AG09309 (cell line): ENCODE measurements at places on chromosomes 5 and 9.
A peak's percentile ranks its signal among the peaks of the same experiment; 100 is the strongest.

- no peak for DNase-seq
These were observed 40.3 kb downstream of the TPPP start for GRCh38 chr5:652773-653350.

- DNase-seq, result no peak
These were observed 51.9 kb upstream of the SNAPC3 start for GRCh38 chr9:15370466-15371447.

DNA sequence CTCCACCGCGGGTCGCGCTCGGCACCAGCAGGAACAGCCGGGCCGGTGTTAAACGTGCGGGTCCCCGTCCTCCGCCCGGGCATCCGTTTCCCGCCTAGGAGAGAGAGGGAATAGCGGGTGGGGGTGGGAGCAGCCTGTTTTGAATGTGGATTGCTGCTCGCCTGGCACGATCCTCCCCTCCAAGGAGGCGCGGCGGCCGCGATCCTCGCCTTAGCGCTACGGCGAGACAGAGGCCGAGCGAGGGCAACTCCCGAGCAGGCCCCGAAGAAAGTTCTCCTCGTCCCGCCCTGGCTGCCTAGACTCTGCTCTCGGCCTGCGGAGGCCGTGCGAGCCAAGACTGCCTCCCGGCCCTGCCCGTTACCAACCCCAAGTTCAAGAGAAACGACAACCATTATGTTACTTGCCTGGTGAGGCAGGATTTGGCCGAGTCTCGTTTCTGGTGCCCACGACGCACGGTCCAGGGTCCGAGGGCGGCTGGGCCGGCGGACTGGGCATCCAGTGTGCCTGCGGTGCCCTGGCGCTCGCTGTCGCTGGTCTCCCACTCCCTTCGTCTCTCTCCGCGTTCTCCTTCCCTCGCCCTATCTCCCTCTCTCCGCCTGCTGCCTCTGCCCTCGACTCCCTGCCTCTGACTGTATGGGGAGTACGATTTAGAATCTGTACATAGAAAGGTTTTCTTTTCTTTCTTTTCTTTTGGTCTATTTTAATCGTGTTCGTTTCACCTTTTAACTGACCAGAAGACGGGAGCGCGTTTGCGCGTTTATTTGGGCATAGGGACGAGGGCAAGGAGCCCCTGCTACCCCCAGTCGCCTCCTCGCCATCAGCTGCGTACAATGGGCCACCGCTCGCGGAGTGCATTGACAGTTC, 724 bp downstream of the NR2F1-AS1 start:
- DNase-seq, result no peak

- DNase-seq, result peak; percentile 67
These were observed 154.1 kb downstream of the EFNA5 start for GRCh38 chr5:107516452-107517184.

GRCh38 chr9:133845440-133845839, 107.3 kb upstream of the SARDH start:
- DNase-seq, result no peak

- no peak for DNase-seq
These were observed 1155.1 kb downstream of the TAF11L14 start for GRCh38 chr5:18789218-18789998.

DNA sequence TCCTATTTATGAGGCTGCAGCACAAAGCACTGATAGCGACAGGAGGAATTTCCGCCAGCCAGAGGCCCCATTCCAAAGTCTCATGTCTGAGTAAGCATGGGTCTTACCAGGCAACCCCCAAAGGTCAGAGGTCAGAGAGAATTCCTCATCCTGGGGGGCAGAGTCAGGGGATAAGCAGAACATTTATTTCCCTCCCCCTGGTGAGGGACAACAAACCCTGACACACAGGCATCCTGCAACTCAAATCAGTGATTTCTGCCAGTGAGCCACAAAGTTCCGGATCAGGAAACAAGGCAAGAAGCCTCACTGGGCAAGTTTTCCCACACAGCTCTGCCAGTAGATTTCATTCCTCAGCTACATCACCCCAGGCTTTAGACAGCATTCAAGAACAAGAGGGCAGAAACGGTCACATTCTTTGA, 37.0 kb downstream of the ADAMTS12 start:
- DNase-seq, result peak; percentile 45

DNA sequence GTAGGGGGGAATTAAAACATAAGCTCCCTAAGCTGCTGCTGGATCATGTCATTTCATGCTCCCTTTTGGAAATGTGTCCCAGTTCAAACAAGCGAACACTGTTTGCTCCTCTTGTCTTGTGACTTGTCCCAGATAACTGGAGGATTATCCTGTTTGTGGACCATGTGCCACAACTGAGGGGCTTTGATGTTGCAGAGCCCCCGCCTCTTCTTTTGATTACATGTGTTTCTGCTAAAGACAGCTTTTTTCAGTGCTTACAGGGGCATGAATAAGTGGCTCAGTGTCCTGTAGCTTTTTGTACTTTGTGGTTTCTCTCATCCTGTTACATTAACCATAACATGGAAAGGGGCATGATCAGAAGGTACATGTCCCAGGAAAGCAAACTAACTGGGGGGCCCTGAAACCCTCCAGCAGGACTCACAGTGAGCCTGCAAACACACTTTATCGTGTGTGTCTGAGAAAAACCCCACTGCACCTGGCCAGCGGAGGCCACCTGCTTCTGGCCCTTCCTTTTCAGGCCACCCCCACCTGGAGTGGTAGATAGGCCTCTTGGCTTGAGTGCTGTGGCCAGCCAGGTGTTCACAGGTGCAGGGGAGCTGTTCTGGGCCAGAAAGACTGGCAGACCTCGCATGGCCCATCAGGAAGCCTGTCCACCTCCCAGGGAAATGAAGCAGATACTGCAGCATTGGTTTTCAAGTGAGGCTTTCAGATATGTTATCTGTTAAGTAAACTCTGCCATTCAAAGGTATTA, 285.6 kb downstream of the FANCC start:
- DNase-seq, result no peak

GRCh38 chr5:145925803-145926202, 10.6 kb upstream of the SH3RF2 start:
- DNase-seq, result peak; percentile 89

GRCh38 chr5:162187371-162187770, 119.8 kb downstream of the GABRG2 start:
- DNase-seq, result no peak

DNA sequence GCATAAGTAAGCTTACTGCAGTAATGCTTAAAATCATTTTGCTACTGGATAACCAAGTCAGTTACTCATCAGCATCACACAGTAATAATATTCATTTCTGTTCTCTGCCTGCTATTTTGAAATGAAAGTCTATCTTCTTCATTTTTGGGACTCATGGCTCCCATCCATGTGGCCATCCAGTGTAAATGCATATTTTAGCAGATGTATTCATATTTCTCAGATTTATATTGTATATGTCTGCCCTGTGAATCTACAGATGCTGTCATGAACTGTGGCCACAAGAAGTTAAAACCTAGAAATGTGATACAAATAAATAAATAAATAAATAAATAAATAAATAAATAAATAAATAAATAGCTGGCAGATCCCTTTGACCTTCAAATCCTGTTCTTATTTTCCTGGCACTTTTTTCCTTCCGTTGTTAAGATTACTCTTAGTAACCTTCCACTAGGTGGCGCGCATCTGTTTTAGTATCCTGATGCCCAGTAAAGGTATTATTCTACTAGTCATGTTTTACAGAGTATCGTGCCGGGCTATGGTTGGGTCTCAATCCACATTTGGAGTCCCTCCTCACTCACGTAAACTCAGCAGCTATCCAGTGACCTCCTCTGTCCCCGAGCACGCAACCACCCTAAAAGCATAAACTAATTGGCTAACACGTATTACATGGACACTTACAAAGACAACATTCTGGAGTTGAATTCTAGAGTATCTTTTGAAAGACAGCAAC, 79.2 kb upstream of the IL7R start:
- DNase-seq, result peak; percentile 66

DNA sequence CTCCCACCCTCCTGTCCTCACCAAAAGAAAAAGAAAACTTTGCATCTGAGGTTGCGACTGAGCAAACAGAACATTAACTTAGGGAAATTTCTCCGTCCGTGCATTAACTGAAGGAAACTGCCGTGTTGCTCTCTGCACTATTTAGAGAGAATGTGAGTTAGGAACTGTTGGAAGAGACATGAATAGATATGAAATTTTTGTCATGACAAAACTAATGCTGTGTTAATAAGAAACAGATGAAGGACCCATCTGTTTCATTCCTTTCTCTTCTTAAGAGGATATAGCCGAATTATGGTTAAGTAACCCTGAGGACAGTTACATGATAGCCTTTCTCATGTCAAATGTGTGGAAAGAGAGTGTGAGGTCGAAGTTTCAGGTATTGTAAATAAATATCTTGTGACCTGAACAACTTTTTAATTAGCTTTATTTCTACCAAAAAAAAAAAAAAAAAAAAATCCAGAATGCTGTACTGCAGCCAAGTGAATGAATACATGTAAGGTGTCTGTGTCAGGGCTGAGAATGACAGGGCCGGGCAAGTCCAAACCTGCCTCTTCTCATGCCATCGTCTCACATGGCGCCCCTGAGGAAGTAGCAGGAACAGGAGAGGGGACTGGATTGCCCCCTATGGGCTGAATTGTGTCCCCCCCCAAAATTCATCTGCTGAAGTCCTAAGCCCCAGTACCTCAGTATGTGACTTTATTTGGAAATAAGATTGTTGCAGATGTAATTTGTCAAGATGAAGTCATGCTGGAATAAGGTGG, 35.6 kb upstream of the ANKRD33B start:
- peak; percentile 72 for DNase-seq

- DNase-seq, result no peak
These were observed 3.6 kb downstream of the SOHLH1 start for GRCh38 chr9:135695642-135696041.

GRCh38 chr9:74742792-74743730, 144.7 kb downstream of the TRPM6 start:
- DNase-seq, result no peak

DNA sequence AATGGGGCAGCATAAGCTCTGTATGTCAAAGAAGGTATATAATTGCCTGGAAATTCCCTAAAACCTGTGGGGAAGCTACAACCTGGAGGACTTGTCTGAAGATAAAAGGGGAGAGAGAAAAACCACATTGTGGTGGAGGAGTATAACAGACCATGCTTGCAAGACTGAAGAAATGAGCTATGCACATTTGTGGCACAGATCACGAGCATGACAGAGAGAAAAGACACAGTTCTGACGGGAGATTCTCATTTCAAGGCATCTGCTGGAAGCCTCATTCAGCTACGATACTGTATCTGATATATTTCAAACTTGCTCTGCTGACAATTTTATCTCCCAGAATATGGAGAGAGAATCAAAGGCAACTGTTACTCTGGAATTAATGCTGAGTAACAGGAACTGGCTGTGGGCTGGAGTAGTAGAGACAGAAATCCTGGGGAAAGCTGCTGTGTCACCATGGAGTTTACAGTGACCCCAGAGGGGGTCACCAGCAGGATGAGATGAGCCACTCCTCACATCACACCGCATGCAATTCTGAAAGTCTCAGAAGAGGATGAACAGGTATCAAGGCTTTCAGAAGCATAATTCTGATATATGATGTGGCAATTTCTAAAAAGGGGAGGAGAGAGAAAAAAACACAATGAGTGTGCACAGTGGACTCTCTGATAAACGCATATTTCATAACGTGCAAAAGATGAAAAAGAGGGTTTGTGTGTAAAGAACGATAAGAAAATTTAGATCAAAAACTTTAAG, 528.8 kb downstream of the IRX1 start:
- DNase-seq, result no peak

- DNase-seq, result no peak
These were observed 18.1 kb downstream of the IRF1 start for GRCh38 chr5:132472431-132472830.

GRCh38 chr5:62587737-62588136, 9.1 kb downstream of the LRRC70 start:
- DNase-seq, result no peak

DNA sequence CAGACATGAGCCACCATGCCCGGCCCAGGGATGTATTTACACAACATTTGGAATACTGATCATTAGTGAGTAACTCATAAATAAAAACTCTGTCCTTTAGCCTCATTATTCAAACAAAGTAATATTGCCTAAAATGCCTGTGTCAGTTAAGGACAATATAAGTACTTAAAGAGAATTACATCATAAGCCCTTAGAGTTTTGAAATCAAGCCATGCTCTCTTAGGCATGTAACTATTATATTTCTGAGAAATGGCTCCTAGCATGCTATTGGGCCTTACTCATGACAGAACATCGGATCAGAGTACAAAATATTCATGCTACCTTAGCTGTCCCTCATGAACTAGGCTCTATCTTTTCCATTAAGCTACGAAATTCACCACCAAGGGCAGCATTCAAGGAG, 309.3 kb downstream of the CHSY3 start:
- DNase-seq, result no peak

DNA sequence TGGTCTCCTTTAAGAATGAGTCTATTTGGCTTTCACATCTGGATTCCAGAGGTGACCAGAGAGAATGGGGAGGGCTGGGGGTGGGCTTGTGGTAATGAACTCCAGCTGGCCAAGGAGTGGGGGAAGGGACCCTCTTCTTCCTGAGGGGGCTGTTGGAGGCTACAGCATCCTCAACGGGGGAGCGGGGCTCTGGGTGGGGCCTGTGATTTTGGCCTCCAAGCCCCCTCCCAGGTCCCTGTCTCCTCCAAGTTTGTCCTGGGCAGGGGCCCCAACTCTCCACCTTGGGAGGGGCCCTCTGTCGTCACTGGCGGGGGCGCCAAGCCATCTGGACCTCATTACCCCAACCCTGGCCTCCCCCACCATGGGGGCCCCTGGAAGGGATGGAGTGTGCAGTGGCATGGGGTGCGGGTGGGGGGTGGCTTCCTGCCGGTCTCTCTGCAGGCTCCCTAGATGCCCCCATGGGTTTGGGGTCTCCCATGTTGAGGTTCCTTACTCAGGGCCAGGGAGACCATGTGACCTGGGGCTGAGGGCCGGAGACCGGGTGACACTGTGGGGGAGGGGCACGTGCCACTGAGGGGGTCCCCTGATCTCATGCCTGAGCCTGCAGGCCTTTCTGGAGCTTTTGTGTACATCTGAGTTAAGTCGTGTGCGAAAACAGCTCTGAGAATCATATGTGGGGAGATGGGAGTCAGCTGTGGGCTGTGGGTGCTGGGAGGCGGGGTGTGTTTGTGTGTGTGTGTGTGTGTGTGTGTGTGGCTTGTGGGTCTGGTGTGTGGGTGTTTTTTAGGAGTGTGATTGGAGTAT, 32.4 kb downstream of the GOLGA2 start:
- DNase-seq, result no peak

- DNase-seq, result peak; percentile 91
These were observed 9.5 kb upstream of the NFIL3 start for GRCh38 chr9:91433180-91433579.

GRCh38 chr5:123371575-123372179, 51.5 kb downstream of the CEP120 start:
- no peak for DNase-seq

DNA sequence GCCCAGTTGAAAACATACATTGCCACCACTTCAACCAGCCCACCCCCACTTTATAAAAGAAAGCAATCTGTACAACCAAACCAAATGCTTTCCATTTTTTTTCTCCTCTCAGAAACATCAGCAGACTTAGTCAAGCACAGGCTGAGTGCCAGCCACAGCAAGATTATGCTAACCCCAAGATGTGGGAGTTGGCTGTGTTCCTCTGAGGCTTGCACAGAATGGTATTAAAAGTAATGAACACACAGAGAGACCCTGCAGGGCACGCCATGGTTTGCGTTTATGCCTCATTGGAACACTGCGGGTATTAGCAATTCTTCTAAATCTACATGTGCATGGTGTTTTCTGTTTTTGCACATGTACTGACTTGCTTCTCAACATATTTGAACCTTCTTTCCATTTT, 419.9 kb upstream of the GRAMD2B start:
- peak; percentile 54 for DNase-seq
